ENCODE measurements at places on chromosomes 1 and 21.

DNA sequence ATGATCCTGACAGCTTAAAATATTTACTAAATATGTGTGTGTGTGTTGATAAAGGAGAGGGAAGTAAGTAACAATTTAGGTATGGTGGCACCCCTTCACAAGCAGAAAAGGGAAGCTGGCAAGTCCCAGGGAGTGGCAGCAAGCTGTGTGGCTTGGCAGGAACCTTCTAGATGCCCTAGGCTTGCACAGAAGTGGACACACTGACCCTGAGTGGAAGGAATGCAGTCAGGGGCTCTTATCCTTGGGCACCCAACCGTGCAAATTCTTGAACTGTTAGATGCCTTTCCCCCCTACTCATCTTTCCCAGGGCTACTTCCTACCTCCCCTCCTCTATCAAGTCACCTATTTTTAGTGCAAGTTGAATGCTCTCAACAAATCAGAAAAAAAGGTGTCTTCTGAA, 18.9 kb downstream of the ACP6 start:
- peak; percentile 84 for DNase-seq

DNA sequence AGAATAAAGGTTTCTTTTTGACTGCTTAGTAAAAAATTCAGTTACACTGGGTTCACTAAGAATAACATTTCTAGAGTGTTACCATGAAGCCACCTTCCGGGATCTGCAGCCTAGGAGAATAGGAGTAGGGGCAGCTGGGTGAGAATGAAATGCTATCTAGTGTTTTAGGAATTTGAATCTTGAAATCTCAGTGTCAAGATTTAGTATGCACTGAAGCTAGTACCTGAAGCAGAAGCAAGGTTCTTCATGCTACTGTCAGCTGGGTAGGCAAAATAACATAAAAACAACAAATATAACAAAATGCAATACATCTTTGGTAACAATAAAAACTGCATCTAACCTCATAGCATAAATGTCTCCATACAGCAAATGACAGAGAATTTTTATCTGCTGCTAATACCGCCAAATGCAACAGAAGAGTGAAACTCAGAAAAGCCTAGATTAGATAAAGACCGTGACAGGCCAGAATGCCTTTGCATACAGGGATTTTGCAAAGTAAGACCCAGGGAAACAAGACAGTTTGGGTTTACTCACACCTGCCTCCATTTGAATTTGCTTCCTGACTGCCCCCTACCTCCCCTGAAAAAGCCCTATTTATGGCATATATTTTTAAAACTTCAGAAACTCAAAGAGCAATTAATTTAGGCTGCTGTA, 58.2 kb downstream of the GADD45A start:
- no peak for DNase-seq

- DNase-seq = no peak
Measured at GRCh38 chr1:34663031-34663430, 91.8 kb upstream of the GJB5 start.

DNA sequence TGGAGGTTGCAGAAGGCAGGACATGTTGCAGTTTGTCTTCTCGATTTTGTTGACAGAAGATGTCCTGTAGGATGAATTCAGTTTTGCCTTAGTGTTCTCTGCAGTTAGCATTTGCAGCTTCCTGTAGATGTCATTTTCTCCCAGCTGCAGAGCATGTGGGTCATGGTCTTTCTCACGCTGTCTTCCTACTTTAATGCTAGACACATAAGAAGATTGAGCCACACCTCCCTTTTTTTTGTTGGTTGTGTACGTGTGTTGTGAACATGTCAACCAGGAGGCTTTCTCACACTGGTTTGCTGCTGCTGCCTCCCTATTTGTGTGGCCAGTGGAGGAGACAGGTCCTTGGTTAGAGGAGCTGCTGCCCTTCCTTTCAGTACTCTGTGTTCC, 110.7 kb downstream of the VPS13D start:
- DNase-seq = no peak

GRCh38 chr1:178500936-178501554, 4.3 kb upstream of the CLEC20A start:
- no peak for DNase-seq

GRCh38 chr1:74830766-74831165, 97.8 kb downstream of the TYW3 start:
- no peak for DNase-seq

DNA sequence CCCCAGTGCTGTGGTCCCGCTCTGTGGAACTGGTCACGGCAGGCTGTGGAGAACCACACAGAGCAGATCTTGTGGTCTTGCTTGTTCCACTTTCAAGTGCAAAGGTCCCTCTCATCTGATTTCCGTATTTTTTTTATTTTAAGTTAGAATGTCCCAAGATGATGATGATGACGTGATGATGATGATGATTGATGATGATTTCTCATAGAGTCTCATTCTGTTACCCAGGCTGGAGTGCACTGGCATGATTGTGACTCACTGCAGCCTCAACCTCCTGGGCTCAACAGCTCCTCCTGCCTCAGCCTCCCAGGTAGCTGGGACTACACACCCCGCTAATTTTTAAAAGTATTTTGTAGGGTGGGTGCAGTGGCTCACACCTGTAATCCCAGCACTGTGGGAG, 12.2 kb downstream of the EVA1C start:
- no peak for DNase-seq

DNA sequence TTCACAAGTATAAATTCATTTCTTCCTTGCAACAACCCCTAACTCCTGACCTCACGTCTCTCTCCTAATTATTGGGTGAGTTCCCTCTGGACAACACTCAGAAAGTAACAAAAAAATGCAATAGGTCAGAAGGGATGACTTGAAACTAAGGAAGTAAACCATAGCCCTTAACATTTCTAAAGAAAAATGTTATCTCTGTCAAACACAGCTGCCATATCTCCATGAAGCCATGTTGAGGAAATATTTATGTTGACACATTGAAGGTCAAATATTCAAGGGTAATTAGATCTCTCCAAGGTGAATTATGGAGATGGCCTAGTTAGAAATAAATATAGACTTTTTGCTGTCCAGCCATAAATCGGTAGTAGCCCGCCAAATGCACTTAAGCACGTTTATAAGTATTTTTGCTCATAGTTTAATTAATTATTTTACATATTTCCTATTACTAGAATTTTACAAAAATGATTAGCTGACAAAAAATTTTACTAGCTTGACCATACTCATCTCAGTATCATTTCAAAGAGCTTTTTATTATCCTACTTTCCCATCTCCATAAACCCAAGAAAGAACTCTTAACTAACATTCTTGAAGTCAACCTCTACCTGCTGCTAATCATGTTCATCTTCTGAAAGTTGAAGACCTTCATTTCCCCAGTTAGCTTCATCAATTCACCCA, 160.1 kb upstream of the PKN2 start:
- no peak for DNase-seq

DNA sequence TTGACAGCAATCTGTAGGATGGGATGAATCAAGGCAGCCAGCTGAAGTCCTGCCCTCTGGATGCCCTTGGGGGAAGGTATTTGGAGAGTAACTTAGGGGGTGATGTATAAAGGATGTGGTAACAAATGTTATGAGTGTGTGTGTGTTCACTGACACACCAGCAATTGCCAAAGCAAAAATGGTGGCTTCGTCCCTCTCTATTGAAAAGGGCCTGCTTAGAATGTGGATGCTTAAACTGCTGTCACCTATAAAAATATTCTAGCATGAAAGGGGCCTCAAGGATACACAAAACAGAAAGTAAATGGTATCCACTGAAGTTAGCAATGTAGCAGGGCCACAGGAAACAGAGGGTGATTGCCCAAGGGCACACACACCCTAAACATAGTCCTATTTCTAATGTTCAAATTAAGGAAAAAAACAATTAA, 15.1 kb upstream of the AIM2 start:
- no peak for DNase-seq

- DNase-seq = peak; percentile 86
Measured at GRCh38 chr1:245298781-245299180, 144.0 kb downstream of the KIF26B start.

GRCh38 chr1:6423321-6423999, 1.1 kb upstream of the ESPN start:
- DNase-seq = peak; percentile 89

DNA sequence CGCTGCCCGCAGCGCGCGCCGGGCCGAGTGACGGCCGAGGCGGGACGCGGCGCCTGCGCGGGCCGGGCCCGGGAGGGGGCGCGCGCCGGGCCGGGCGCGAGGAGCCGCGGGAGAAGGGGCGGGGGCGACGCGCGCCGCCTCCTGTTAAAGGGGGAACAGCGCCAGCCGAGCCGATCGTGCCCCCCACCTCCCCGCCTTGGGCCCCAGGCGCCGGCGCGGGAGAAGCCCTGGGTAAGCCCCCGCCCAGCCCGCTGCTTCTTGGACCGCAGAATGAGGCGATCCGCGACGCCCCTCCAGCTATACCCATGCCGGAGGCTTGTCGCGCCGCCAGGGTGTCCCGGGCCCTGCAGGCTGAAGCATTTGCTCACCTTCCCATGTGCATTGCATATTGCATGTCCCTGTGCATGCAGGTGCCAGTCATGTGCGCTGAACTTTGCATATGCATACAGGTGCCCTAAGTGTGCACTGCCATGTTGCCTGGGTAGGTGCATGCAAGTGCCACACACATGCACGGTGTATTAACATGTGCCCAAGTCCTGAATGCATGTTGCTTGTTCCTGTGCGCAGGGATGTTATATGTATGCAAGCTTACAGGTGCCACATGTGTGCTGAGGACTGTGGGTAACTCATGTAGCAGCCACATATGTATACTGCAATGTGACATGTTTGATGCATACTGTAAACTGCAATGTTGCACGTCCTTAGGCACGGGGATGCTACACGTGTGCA, at the start of gene ADGRB2:
Gene ADGRB2, minus strand, starts transcription at position 29 of the 729 bp plus-strand sequence. CDS start 7,119 bp downstream, outside the sequence.
- DNase-seq = peak; percentile 58

- no peak for DNase-seq
Measured at GRCh38 chr21:44057960-44058651, 46.0 kb downstream of the TRAPPC10 start.

DNA sequence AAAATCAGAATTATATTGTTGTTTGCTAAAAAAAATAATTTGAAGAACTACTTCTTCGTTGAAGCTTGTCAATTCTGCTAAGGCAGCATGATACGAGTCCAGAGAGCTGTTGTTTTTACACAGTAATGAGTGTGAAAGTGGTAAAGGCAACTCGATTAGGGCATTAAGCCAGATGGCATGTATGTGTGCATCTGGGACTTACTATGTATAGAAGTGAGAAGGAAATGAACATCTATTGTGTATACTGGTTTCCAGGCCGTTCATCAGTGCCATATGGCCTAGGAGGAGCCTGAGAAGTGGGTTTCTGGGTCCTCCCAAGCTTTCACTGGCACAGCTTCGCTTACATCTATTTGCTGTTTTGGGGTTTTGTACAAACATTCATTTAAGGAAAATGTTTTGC, 5.7 kb downstream of the CTPS1 start:
- DNase-seq = no peak

DNA sequence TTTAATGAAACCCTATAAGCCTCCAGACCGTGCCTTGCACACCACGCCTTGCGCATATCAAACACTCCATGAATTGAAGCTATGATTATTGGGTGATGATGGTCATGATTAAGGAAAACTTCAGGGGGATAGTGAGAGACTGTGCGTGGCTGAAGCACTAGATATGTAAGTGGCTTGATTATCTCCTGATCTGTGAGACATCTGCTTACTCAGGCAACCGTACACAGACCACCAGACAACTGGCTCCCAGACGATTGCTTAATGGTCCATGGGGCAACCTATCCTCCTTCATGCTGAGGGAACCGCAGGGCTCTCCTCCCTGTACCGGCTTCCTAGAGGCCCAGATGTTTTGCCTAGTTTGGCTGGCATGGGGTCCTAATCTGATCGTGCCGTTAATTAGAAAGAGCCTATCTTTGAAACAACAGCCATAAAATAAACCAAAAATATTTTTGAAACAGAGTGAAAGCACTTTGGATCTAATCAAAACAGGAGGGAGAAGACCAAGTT, 51.6 kb downstream of the IRF2BP2 start:
- no peak for DNase-seq

- DNase-seq = peak; percentile 83
Measured at GRCh38 chr1:41357451-41358101, 3.7 kb upstream of the FOXO6 start.

- DNase-seq = peak; percentile 55
Measured at GRCh38 chr21:14877581-14878228, 187.1 kb downstream of the NRIP1 start.

DNA sequence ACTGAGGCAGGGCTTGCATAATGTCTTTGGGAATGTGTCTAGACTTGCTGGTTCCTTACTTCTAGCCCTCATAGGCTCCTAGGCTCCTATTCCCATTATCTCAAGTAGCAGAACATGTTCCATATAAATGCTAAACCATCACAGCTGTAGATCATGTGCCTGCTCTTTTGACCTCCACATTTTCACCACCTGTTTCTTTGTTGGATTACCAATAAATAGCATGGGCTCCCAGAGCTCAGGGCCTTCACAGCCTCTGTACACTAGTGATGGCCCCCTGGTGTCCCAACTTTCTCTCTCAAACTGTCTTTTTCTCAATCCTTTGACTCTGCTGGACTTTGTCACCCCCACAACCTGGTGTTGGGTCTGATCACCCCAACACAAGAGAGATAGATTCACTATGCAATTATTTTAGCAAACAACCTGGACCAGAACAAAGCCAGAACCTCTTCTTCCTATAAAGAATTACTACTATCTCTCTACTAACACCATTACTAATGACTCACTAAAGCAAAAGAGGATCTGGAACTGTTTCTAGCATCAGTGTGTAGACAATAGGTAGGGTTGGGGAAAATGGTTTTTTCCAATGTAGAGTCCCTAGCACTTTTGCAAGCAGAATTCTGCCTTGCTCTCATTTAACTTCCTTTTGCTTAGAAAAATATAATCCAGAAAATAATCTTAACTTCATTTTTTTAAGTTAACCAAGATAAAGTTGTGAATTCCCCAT, 51.7 kb downstream of the WLS start:
- DNase-seq = no peak

DNA sequence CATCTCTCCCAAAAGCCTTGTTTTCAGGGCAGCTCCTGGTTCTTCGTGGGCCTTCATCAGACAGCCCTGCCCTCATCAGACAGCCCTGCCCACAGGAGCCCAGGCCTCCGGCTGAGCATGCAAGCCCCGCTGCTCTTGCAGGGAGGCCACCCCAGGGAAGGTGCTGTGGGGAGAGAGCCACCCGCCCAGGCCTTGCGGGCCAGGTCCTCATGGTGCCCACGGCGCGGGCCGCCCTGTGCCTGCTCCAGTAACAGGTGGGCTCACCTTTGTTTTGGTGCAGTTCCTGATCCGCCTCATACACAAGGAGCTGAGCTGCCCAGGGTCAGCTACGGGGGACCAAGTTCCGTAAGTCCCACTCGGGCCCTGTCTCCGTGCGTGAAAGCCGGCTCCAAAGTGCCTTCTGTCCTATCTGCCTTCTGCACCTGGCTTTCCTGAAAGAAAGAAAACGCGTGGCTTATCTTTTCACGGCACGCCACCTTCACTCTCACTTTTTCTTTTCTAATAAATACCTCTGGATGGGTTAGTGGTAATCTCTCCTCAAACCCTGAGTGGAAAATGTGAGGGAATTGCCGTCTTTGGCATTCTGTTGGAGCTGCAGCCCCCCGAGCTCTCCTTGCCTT, 65.9 kb downstream of the SLC37A1 start:
- DNase-seq = no peak

DNA sequence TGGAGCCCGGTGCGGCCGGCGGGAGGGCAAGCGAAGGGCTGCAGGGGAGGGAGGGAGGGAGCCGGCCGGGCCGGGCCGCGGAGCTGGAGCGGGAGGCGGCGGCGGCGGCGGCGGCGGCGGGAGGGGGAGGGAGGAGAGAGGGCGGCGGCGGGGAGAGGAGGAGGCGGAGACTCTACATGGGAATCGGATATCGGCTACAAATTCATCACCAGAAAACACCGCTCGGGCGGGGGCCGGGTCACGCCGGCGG, at the start of gene AKT3:
Gene AKT3, minus strand, starts transcription at position 42 of the 250 bp plus-strand sequence. CDS start 7,073 bp downstream, outside the sequence.
- peak; percentile 92 for DNase-seq
